Stimulated activated CD8-positive, alpha-beta memory T cell treated with anti-CD3 and anti-CD28 coated beads, Interleukin-15, amount 100 ng/mL, for 1 hour (primary cell): ENCODE measurements at places on chromosomes 11 and 22.

- DNase-seq: no peak
These were observed 734 bp downstream of the ZP1 start for GRCh38 chr11:60867871-60868681.

DNA sequence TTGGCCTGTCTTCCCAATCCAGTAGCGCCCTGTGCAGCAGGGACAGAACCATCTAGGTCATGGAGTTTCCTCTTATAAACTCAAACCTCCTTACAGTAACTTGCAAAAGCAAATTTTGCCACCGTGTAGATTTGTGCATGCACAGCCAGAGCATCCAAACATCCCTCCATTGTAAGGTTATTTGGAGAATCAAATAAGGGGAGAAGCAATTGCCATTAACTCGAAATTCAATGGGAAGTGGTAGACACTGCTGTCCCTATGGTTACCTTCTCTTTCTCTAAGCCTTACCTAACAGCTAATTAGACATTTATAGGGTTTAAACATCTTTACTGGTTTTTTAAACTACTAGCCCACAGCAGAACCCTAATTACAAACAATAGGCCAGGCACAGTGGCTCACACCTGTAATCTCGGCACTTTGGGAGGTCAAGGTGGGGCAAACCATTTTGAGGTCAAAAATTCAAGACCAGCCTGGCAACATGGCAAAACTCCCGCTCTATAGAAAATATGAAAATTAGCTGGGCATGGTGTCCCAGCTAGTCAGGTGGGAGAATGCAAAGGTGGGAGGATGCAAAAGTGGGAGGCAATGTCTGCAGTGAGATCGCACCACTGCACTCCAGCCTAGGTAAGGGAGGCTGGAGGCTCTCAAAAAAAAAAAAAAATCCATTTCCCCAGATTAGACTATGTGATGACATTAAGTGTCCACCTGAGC is 6.6 kb downstream of the HSPA8 start:
- no peak for DNase-seq

GRCh38 chr11:126129727-126130671 is 67.3 kb upstream of the CDON start:
- no peak for DNase-seq

GRCh38 chr11:120305286-120305685 is 19.8 kb upstream of the TLCD5 start:
- no peak for DNase-seq

DNA sequence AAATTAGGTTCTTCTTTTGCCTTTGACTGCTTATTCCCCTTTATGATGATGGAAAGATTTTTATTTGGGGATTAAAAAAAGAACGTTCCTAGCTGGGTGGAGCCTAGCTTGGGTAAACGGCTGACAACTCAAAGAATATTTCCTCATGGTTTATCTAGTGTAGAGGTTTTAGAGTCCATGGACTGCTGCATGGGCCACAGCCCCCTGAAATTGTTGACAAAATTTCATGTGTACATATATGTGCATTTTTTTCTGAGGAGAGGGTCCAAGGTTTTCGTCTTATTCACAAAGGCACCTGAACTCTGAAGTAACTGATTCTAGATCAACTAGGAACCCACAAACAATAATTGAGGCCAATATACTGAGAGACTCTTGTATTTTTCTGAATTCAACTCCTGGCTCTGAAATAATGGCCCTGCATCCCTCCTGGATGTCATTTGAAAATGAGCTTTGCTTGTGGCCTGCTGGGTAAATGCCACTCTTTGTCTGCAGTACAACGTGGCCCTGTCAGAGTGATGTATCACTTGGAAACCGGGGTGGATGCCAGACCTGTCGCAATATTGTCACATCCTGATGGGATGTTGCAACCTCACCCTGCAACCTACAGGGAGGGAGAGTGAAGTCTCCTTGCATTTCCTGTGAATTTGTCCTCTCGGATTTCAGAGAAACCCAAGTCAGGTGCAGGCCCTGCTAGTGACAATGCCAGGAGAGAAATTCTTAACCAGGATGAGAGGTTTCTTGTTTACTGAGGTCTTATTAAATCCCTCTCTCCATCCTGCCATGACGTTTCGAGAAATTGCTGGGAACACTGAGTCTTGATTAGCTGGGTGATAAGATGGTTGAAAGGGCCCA is 33.8 kb downstream of the EHF start:
- DNase-seq: no peak

GRCh38 chr22:49432897-49433443 is 394.7 kb downstream of the BRD1 start:
- no peak for DNase-seq

- no peak for DNase-seq
These were observed 188.9 kb downstream of the MYO18B start for GRCh38 chr22:25930788-25931310.

- DNase-seq: no peak
These were observed 20.1 kb upstream of the EIF3D start for GRCh38 chr22:36549033-36549432.

GRCh38 chr22:31346733-31347250 is 646 bp upstream of the PATZ1 start:
- DNase-seq: no peak

- DNase-seq: no peak
These were observed 12.6 kb upstream of the MMP20 start for GRCh38 chr11:102637731-102638130.

DNA sequence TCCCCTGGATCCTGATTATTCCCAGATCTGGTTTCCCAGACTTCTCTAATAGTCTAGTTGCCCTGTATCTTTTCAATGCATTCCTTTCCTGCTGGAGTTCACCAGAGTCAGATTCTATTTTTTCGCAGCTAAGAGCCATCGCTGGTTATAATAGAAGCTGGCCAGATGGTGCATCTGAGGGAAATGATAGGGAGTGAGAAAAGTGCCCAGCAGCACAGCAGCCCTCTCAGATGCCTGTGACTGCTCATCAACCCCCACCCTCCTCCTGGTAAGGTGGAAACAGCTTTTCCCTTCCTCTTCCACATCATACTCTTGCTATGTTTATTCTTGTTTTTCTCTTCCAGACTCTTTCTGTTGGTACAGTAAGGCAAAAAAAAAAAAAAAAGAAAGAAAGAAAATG is 12.8 kb downstream of the OR8A1 start:
- DNase-seq: no peak

DNA sequence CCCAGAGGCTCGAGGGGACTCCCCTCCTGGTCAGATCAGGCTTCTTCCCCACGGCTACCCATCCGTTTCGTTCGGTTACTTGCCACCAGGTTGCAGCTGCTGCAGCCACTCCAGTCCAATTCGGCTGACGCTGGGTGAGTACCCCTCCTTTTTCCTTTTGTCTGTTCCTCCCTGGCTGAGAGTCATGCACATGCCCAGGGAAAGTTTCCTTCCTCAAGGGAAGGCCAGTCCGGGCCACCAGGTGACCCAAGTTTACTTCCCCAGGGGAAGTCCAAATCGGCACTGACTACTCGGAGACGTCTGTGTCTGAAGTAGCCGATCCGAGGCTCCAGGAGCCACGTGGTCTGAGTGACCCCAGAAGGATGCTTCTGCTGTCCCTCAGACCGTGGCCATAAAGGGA is 13.2 kb upstream of the OR56A3 start:
- no peak for DNase-seq

DNA sequence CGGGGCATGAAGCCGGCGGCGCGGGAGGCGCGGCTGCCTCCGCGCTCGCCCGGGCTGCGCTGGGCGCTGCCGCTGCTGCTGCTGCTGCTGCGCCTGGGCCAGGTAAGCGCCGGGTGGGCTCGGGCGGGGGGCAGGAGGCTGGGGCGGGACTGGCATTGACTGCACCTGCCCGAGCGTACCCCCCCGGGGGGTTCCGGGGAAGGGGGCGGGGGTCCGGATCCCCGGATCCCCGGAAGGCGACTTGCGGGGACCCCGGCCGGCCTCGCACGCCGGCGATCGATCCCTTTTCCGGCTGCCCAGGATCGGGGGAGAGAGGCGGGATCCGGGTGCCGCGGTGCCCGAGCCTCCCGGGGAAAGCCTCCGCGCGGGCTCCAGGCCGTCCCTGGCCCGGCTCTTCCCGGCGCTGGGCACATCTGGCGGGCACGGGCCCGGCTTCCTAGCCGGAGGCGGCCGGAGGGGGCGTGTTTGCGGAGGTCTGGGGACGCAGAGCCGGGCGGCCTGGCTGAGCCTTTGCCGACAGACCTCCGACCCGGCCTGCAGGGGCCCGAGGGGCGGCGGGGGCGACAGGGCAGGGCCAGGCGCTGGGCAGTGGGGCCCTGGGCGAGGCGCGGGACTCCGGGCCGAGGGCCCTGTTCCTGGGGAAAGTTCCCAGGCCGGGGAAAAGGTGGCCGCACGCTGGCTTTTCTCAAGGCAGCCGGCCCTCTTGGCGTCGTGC is 705 bp downstream of the PTPRJ start:
- no peak for DNase-seq

DNA sequence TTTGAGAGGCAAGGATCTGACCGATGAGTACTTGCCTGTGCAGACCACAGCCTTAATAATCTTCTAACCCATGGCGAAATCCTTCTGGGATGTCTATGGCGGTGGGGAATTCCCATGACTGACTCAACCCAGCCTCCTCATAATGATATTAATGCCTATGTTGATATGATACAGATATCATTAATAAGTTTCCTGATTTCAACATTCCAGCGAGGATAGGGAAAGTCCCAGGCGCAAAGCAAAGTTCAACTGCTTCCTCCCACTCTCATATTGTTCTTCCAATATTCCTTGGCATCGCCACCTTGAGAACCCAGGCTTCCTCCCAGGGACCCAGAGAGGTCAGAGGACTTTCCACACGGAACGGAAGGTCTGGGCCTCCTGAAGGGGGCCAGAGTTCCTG is 110.3 kb upstream of the TMEM45B start:
- no peak for DNase-seq

DNA sequence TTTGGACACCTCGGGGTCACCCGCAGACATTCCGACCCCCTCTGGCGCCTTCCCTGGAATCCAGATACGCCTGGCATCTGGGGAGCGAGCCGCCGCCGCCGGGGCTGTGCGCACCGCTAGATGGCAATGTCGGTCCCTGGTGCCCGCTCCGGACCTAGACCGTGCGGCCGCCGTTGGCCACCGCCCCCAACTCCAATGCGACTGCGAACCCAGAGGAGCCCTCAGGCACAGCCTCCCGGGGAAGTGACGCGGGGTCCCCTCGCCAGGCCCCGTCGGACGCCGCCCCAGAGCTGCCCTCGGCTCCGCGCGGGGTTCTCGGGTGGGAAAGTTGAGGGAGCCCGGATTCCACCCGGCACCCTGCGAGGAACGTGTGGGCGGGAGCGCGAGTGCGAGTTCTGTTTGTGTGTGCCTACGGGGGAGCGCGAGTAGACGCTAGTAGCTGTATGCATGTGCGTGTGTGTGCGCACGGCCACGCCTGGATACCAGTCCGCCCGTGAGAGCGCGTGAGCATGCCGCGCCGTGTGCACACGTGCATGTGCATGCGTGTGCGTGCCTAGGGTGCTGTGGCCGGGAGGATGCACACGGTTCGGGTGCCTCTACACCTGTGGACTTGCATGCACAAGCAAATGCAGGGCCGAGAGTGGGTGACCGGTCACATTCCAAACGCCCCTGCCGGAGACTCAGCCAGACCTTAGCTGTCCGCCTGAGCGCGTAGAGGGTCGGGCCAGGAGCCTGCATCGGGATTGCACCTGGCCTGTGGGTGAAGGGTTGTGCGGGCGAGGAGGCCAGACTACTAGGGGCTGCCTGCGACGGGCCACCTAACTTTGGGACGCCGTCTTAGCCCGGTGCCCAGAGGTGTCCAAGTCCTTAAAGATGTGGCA is 1.9 kb downstream of the CHRM4 start:
- DNase-seq: no peak

DNA sequence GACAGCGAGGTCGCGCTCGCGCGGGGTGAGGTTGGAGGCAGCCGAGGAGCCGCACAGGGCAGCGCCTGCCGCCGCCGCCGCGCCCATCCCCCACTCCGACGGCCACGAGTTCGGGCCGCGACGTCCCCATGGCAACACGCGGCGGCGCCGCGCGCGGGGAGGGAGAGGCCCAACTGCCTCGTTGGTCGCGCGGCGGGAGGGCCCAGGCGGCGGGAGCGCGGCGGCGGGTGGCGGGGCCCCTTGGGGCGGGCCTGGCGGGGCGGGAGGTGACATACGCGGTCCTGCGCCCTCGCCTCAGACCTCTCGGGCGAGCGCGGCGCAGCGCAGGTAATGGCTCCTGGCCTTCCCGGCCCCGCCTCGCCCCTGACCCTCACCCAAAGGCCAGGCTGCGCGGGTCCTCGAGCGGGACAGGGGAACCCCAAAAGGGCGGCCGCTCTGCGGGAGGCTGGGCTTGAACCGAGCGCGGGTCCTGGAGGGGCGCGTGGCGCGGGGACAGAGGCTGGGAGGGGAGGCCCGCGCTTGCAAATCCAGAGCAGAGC is at the start of gene DEUP1:
TSS of gene DEUP1 (plus strand) at position 297 of the 539 bp plus-strand sequence. CDS start 1,518 bp downstream, outside the sequence.
- no peak for DNase-seq

GRCh38 chr11:117634756-117635603 is 162.0 kb downstream of the DSCAML1 start:
- no peak for DNase-seq

- no peak for DNase-seq
These were observed 78.4 kb downstream of the MYO7A start for GRCh38 chr11:77206264-77207018.

DNA sequence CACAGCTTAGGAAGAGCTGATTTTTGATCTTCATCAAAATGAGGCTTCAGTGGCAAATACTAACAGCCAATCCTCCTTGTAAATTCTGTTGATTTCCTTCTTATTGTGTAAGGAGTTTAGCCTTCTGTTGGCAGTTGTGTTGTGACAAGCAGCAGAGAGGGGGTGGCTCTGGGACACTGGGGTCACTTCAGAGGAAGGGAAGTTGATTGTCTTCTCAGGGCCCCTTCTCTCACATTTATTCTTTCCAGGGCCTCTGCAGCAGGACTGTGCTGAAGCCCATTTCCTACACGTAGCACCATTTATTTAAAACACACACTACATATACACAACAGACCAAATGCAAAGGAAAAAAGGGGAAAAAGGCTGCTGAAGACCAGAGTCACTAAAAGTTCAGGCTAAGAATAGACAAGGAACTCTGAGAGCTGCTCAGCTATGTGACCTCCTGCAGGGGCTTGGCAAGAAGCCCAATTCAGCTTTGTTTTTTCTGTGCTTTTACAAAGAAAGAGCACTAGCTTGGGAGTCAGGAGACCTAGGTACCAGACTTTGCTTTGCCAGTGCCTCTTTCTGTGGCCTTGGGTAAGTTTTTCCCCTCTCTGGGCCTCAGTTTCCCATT is 28.3 kb upstream of the UPB1 start:
- no peak for DNase-seq
